Right lobe of liver (tissue), 6 donors: ENCODE measurements at places on chromosomes 5 and 9.

DNA sequence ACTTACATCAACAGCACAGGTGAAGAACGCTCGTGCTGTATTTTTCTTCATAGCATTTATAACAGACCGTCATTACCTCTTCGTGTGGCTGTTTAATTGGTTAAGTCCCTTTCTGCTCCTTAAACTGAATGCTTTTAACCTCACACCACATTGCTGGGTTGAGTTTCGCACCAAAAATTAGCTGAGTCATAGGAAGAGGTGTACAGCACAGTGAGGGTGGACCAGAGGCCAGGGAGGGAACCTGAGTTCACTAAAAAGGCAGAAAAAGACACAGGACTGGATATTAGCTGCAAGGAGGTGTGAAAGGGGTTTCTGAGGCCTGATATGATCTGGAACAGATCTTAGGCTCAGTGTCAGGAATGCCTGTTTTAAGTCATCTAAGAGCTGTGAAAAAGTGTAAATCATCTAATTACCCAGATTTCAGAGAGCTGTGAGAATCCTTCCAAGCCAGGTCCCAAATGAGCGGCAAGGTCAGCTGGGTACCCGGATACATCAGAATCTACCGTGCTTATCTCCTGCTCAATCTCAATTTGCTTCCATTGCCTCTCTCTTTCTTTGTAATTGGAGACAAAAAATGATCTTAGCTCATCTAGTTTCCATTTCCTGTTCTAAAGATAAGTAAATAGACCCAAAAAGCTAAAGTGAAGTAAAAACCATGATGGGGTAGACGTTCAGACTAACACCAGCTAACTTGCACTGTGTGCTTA, 7.1 kb upstream of the CFAP90 start:
- DNase-seq = no peak

- DNase-seq = no peak
These were observed 79.0 kb upstream of the TRIM32 start for GRCh38 chr9:116608064-116608463.

- DNase-seq = no peak
These were observed 13.6 kb upstream of the REEP5 start for GRCh38 chr5:112935675-112936074.

- no peak for DNase-seq
These were observed 250.8 kb upstream of the IRX2 start for GRCh38 chr5:3002230-3002629.

- no peak for DNase-seq
These were observed 1023.4 kb downstream of the TLE4 start for GRCh38 chr9:80595192-80595591.

GRCh38 chr5:105680858-105681475, 1989.8 kb downstream of the EFNA5 start:
- no peak for DNase-seq

DNA sequence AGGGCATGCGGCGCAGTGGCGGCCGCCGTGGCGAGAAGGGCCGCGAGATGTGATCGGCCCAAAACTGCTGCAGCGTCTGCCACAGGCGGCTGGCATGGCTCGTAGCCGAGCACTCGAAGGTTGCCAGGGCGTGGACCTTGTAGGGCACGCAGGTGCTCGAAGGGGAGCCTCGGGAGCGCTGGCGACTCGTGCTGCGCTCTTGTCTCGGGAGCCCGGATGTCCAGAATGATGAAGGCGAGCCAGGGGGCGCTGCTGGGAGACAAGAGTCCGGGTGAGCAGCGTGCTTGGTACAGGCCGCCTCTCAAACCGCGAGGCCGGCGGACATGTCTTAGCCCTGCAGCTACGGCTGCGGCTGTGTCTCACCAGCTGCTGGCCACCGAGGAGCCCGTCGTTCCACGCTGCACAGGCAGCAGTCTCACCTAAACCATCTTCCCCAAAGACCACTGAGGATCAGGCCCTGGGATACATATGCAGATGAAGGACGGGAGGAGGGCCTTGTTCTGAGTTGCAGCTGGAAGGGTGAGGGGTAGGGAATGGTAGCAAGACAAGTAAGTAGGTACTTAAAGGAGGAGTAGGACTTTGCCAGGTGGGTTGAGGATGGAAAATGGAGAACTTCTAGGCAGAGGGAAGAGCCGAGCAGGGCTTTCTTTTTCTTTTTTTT, 1.7 kb downstream of the CBY3 start:
- DNase-seq = peak; percentile 72

GRCh38 chr9:95762322-95762721, 113.2 kb upstream of the ERCC6L2 start:
- no peak for DNase-seq

- DNase-seq = no peak
These were observed 155.3 kb upstream of the GNA14 start for GRCh38 chr9:77803423-77803822.

DNA sequence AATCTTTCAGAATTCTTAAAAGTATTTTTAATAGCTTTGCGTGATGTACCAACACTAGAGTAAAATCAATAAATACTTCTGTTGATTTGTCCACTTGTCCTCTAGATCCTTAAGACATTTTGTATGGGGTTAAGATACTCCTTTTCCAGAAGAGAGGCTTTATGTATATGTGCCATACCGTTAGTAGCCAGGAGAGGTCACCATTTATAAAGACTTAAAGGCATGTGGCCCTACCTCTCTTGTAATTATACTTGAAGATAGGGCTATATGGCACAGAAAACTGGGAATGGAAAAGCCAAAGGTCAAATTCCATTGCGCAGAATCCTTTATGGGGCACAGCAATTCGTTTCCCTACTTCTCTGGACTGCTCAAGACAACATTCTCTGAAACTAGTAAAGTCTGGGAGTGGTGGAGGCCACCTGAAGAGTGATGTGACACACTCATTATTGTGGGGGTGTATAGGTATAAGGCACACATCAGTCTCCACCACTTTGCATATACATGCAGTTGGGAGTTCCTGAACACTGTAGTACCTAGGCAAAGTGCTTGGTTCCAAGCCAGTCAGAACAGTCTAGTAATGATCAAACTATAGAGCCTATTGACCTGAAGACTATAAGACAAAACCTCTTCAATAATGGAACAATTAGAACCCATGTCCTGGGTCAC, 140.1 kb upstream of the FBXL17 start:
- no peak for DNase-seq

GRCh38 chr5:55993013-55993412, 1.8 kb downstream of the IL6ST start:
- DNase-seq = no peak

- DNase-seq = no peak
These were observed 484.1 kb upstream of the SEMA6A start for GRCh38 chr5:117058740-117059139.

DNA sequence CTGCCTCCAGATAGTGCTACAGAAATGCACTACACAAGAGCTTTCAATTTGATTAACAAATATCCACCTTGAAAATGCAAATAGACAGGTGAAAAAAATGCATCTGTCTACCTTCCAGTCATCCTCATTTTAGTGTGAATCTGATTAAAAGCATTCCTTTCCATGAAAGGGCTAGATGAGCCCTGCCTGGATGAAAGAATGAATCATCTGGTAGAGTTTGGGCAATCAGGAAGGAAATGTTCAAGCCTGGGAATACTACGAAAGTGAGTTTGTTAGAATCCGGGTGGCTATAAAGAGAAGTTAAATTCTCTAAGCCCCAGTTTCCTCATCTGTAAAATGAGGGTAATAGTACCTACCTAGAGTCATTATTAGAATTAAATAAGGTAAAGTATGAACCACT, 142.6 kb downstream of the FAM114A2 start:
- no peak for DNase-seq

- DNase-seq = no peak
These were observed 20.7 kb downstream of the PTGES start for GRCh38 chr9:129732100-129732499.

DNA sequence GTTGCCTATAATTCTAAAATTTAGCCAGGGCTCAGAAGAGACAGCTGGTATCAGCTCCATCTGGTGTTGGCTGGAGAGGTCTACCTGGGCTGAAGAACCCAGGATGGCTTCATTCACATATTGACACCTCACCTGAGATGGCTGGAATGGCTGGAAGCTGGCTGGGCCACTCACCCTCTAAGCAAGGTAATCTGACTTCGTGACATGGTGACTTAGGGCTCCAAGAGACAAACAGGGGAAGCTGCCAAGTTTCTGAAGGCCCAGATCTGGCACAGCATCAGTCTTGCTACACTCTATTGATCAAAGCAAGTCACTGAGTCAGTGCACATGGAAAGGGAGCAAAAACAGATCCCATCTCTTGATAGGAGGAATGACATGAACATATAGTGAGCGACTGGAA, 102.3 kb downstream of the EPB41L4A start:
- DNase-seq = no peak

GRCh38 chr9:125376261-125377226, 114.9 kb downstream of the GAPVD1 start:
- DNase-seq = no peak

GRCh38 chr5:134543820-134544614, 18.5 kb downstream of the JADE2 start:
- DNase-seq = no peak

DNA sequence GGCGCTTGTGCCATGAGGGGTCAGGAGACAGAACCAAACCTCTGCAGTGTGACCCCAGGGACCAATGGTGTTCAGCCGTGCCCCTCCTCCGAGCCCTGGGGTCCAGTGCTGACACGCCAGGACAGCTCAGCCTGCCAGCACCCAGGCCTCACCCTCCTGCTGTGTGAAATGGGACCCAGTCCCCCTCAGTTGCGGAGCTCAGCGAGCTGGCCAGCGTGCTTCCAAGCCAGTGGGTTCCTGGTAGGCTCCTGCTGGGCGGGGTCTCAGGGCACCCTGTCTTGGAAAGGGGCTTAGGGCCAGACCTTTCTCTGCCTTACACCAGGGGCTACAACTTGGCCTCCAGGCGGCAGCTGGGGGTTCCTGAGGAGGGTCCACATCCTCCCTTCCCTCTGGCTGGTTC, 4.4 kb downstream of the RNF44 start:
- DNase-seq = no peak

DNA sequence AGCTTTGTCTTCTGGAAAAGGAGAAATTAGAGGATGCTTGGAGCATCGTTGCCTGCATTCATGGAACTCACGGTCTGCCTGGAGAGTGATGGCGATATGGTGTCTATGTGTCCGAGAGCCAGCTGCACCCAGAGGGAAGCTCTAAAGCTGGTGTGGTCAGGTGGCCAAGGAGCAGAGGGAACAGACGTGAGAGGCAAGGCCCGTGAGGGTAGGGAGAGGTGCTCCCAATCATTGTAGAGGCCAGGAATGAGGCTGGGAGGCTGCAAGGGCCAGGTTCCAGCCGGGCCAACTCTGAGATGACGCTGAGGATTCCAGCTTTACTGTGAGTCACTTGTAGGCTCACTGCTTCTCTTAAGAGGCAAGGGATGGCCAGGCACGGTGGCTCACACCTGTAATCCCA, 7.6 kb downstream of the FGD3 start:
- DNase-seq = no peak

DNA sequence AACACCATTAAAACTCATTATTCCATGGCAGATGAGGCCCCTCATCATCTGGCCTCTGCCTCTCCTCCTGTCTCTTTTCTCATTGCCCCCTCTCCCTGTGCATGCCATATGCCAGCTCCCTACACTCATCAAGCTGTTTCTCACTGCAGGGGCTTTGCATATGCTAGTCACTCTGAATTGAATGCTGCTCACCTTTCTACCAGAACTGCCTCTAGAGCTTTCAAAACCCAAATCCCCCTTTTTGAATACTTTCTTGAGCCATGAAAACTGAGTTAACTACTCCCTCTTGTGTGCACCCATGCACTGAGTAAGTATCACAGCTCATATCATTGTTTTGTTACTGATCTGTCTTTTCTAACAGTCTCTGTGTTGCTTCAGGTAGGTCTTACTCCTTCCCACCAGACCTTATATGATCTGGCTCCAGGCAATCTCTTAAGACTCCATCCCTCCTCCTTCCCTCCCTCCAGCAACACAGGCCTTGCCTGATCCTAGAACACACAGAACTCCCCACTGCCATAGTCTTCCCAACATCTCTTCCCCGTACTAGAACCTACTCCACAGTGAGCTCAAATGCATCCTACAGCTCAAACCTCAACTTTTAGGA, 60.5 kb downstream of the ASTN2 start:
- no peak for DNase-seq

DNA sequence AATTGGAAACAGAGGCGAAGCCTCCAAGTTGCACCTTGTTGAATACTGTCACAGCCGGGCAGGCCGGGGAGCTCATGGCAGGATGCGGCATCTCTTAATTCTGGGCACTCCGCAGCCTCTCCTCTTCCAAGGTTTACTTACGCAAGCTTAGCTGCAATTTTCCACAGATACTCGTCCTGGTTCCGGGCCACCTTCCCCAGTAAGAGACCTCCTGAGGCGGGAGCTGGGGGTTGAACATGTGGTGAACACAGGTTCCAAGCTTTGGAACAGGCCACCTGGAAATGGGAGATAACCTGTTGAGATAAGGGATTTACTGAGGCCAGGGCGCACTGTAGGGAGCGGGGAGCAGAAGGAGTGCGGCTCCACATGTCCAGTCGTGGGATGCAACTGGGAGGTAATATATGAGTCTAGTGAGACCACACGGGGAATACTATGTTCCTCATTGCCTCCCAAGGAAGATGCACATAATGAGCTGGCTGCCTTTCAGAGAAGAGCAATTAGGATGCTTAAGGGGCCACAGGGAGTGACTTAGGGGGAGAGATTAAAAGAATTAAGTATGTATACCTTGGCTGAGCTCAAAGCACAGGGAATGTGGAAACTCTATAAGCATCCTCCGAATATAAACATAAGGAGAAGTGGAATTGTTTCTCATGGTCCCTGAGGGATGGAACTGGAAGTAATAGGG, 335.2 kb downstream of the CWC27 start:
- DNase-seq = peak; percentile 38

GRCh38 chr9:120579139-120580050, 572 bp downstream of the CDK5RAP2 start:
- DNase-seq = no peak

- DNase-seq = no peak
These were observed 119.4 kb downstream of the GAS1 start for GRCh38 chr9:86827893-86828292.

DNA sequence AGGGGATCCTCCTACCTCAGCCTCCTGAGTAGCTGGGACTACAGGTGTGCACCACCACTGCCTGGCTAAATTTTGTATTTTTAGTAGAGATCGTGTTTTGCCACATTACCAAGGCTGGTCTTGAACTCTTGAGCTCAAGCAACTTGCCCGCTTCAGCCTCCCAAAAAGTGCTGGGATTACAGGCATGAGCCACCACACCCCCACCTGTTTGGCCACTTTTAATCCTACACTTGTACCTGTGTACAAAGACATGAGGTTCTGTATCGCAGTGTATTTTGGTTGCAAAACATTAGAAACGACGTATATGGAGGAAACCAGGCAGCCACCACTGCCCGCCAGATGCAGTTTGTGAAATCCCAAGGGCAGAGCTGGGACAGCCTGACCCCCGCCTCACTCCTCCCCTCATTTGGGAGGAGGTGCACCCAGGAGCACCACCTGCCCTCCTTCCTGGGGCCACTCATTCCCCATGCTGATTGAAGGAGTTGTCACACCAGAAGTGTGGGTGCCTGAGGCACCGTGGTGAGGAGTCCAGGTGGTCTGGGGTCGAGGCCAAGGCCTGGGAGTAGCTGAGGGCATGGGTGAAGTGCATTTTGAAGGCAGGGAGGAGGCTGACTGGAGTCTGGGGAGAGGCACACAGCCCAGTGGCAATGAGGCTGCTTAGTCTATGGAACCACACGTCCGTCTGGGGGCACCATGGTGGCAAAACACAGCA, 39.3 kb upstream of the OLFM1 start:
- no peak for DNase-seq
